H9 (cell line): ENCODE measurements at places on chromosomes 13 and 19. TPM values are rescaled to one million over a fixed set of nuclear protein-coding genes. Genes with fewer than 3 reads are reported as not detected.

Gene UNC13A
- 21.6 and 22.2 TPM in 2 replicates for total RNA-seq

Gene PTPRS
- 182 and 186 TPM in 2 replicates for total RNA-seq

Gene SIGLEC11
- not detected in 2 replicates for total RNA-seq

DNA sequence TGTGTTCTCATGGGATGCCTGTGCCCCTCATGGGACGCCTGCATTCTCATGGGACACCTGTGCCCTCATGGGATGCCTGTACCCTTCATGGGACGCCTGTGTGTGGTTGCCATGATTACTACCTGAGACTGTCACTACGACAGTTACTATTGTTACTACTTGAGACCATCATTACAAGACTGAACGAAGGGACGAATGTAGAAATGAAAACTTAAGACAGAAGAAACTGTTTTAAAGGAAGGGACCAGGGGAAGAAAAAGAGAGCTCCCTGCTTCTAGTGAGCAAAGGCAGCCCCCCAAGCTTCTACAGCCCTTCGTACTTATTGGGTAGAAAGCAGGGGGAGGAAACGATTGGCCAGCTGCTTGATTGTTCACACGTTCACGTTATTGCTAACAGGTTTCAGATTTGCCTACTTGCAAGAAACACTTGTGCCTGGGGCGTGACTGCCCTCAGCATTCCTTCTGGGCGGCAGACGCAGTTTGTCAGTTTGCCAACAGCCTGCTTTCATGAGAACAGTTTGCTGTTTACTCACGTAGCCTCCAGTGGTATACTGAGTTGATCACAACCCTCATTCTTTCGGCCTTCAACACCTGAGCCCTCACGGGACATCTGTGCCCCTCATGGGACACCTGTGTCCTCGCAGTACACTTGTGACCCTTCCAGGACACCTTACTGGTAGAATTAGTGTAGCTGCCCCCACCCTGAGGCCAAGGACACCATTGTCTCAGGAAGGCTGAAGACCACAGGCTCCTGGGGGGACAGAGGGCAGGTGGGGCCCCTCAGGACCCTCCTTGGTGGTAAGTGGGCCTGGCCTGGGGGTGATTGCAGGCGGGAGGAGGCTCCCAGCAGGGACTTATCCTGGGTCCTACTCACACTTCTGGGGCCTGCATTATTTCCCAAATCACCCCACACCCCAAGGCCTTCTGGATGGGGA is 2.5 kb upstream of the S1PR4 start:
- no peaks in the 10 kb centered on the region for H3K4me1 ChIP-seq
- H3K4me3 ChIP-seq: no peak overlapping the region
- H3K36me3 ChIP-seq: no peaks in the 10 kb centered on the region
- DNase-seq: no peak
- no peaks in the 10 kb centered on the region for H3K27me3 ChIP-seq

GRCh38 chr19:6413291-6413690 is 11.3 kb downstream of the KHSRP start:
- no peaks in the 10 kb centered on the region for H3K4me1 ChIP-seq
- H3K27ac ChIP-seq: no peak overlapping the region
- H3K4me3 ChIP-seq: no peak overlapping the region
- peaks cover 51% of the 10 kb centered on the region for H3K36me3 ChIP-seq

GRCh38 chr13:75308222-75308621 is 173.7 kb downstream of the TBC1D4 start:
- no peak overlapping the region for H3K27ac ChIP-seq
- H3K27me3 ChIP-seq: no peaks in the 10 kb centered on the region
- DNase-seq: no peak
- no peaks in the 10 kb centered on the region for H3K4me1 ChIP-seq

DNA sequence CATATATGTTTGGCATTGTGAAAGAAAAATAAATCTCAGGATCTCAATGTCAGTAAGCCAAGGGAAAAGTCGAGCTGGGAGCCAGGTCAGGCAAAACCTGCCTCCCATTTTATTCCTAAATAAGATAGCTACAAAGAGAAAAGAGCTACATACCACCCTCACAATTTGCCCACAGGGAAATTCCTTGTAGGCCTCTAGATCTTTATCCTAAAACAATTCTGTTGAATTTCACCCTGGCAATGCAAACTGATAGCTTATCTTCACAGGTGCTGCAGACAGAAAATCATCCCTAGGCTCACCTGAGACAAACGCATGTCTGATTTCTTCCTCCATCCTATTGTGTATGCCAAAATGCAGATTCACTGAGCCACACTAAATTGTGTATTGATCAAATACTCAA is 2587.1 kb downstream of the PCDH9 start:
- no peak overlapping the region for H3K27ac ChIP-seq
- no peaks in the 10 kb centered on the region for H3K27me3 ChIP-seq
- H3K36me3 ChIP-seq: no peaks in the 10 kb centered on the region
- DNase-seq: no peak
- no peak overlapping the region for H3K4me3 ChIP-seq

DNA sequence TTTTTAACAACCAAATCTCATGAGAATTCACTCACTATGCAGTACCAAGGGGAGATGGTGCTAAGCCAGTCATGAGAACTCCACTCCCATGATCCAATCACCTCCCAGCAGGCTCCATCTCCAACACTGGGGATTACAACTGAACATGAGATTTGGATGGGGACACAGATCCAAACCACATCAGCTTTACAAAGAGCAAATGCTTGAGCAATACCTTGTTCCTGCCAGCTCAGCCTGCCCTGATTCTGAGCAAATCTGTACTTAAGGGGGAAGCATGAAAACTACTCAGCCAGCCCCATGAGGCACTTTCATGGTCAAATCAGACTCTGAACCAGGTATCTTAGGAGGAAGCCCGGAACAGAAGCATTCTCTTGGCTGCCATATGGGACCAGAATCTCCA is 259.9 kb downstream of the TBC1D4 start:
- H3K4me3 ChIP-seq: no peak overlapping the region
- DNase-seq: no peak
- no peaks in the 10 kb centered on the region for H3K36me3 ChIP-seq
- H3K27me3 ChIP-seq: no peaks in the 10 kb centered on the region

DNA sequence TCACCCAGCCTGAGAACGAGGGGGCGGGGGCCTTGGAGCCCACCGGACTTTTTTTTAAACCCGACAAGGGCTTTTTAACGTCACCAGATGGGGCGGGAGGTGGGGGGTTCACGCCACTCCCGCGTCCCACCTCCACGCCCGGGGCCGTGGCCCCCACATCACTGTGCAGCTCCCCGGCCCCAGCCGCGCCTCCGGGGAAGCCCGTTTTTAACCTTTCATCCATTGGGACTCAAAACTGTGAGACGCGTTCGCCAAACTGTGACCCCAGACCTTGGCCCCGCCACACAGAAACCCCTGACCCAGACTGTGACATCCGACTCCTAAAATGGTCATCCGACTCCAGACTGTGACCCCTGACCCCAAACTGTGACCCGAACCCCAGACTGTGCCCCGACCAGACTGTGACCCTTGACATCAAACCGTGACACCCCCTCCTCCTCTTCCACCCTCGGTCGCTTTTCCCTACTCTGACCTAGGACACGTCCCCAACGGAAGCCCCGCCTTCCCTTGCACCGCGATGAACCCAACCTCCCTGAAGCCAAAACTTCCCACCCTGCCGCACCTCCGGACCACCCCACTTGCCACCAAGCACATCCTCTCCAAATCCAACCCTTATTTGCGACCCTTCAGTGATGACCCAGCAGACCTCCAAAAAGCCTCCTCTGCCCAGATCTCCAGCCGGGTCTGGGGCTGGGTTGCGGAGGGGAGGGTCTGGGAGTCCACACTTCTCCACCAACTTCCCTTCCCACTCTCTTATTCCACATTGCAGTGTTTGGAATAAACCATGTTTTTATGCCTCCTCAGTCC is 1.5 kb upstream of the GRWD1 start:
- peak; percentile 41 for DNase-seq
- peaks cover 40% of the 10 kb centered on the region for H3K36me3 ChIP-seq
- H3K4me1 ChIP-seq: peaks cover 2% of the 10 kb centered on the region; the same call in 1 of the 2 replicates
- no peak overlapping the region for H3K27ac ChIP-seq
- peak overlapping the region; percentile 89 for H3K4me3 ChIP-seq

GRCh38 chr13:60759499-60759898 is 362.5 kb downstream of the TDRD3 start:
- no peaks in the 10 kb centered on the region for H3K36me3 ChIP-seq
- H3K4me1 ChIP-seq: peaks cover 3% of the 10 kb centered on the region; the same call in 1 of the 2 replicates
- no peak for DNase-seq
- no peak overlapping the region for H3K27ac ChIP-seq
- H3K4me3 ChIP-seq: no peak overlapping the region

DNA sequence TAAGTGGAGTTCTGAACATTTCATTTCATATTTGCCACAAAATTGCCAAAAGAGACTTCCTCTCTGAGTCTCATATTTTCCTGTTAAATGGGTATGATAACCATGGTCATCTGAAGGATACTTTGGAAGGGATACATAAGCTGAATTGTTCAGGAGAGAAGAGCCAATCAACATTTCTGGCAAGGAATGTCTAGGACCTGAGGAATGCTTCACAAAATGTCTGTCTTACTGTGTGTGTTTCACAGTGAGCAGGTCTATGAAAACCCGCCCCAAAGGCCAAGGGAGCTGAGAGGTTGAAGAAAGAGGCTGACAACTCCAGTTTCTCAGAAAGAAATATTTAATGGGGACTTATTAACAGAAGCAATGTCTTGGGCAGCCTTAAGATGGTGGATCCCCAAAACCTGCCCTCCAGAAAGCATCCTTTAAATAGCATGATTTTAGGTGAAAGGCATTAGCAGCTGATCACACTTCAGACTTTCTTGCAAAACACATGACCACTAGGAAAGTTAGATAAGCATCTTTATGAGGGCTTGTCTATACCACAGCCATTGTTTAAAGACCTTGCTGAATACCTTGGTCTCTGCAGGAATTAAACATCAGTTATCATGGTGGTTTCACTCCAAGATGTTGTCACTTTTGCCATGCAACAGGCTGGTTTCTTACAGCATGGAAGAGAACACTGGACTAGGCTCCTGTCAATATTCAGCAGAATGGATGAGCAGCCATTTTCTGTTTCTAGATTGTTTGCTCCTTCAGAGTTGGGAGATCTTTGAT is 78.9 kb downstream of the TNFSF11 start:
- H3K27ac ChIP-seq: no peak overlapping the region
- H3K36me3 ChIP-seq: no peaks in the 10 kb centered on the region
- no peak overlapping the region for H3K4me3 ChIP-seq
- peaks cover 9% of the 10 kb centered on the region for H3K4me1 ChIP-seq
- no peaks in the 10 kb centered on the region for H3K27me3 ChIP-seq

- no peak overlapping the region for H3K4me3 ChIP-seq
- H3K27me3 ChIP-seq: no peaks in the 10 kb centered on the region
- H3K27ac ChIP-seq: no peak overlapping the region
- no peak for DNase-seq
- peaks cover 4% of the 10 kb centered on the region; the same call in 1 of the 2 replicates for H3K36me3 ChIP-seq
These were observed 104.7 kb upstream of the TSC22D1 start for GRCh38 chr13:44680746-44681355.

DNA sequence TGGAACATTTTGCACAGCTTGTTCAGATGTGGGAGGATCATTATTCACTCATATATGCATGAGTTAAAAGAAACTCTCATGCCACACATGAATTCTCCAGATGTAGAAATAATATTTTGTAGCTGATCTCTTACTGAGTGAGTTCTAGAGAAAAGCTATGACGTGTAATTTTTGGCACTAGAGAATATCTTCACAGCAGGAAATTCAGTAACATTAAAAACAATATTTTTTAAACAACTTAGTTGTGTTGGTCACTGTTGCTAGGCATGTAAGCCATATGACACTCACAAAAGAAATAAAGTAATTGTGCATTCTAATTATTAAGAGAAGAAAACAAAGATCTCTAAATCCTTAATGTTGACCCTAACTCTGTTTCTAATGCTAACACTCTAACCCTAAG is 371.4 kb upstream of the SLC10A2 start:
- no peak for DNase-seq
- no peak overlapping the region for H3K27ac ChIP-seq
- H3K4me3 ChIP-seq: no peak overlapping the region
- H3K27me3 ChIP-seq: no peaks in the 10 kb centered on the region
- H3K36me3 ChIP-seq: no peaks in the 10 kb centered on the region

- H3K4me1 ChIP-seq: no peaks in the 10 kb centered on the region
- no peak overlapping the region for H3K27ac ChIP-seq
- no peaks in the 10 kb centered on the region for H3K27me3 ChIP-seq
- H3K36me3 ChIP-seq: no peaks in the 10 kb centered on the region
- no peak for DNase-seq
These were observed 445.2 kb upstream of the MIR17HG start for GRCh38 chr13:90902255-90902654.

- H3K4me1 ChIP-seq: no peaks in the 10 kb centered on the region
- H3K27ac ChIP-seq: no peak overlapping the region
- no peaks in the 10 kb centered on the region for H3K27me3 ChIP-seq
- DNase-seq: no peak
- no peaks in the 10 kb centered on the region for H3K36me3 ChIP-seq
- no peak overlapping the region for H3K4me3 ChIP-seq
These were observed 4.1 kb downstream of the KATNAL1 start for GRCh38 chr13:30303269-30303668.

DNA sequence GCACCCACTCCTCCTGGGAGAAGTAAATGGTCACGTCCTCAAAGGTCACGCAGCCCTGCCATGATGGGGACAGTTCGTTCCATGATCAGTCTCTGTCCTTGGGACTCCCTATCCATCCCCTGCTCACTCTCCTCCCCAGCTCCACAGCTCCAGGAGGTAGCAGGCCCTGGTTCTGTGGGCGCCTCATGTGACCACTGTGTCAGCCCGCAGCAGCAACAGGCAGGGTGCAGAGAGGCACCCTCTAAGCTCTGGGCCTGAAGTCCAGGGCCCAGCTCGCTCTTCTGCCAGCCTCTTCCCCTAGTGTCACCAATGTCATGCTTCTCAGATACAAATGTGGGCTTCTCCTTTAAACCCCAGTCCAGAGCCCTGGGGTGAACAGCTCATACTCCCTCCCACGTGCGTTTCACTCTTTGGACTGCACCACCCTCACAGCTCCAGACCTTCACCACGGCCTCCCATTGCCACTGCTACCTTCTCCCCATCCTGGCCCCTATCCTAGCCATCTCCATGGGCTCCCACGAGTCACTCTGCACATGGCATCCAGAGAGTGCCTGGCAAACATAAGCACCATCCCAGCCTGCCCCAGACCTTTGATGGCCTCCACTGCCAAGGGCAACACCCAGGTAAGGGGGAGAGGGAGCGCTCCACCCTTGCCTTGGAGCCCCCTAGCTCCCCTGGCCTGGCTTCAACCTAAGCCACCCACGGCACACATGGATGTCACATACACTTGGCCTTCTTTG is 2.9 kb downstream of the ZNF792 start:
- H3K36me3 ChIP-seq: peaks cover 57% of the 10 kb centered on the region
- no peak for DNase-seq
- no peak overlapping the region for H3K4me3 ChIP-seq
- H3K4me1 ChIP-seq: peaks cover 6% of the 10 kb centered on the region; the same call in 1 of the 2 replicates
